ENCODE measurements at places on chromosomes 3 and 15.

DNA sequence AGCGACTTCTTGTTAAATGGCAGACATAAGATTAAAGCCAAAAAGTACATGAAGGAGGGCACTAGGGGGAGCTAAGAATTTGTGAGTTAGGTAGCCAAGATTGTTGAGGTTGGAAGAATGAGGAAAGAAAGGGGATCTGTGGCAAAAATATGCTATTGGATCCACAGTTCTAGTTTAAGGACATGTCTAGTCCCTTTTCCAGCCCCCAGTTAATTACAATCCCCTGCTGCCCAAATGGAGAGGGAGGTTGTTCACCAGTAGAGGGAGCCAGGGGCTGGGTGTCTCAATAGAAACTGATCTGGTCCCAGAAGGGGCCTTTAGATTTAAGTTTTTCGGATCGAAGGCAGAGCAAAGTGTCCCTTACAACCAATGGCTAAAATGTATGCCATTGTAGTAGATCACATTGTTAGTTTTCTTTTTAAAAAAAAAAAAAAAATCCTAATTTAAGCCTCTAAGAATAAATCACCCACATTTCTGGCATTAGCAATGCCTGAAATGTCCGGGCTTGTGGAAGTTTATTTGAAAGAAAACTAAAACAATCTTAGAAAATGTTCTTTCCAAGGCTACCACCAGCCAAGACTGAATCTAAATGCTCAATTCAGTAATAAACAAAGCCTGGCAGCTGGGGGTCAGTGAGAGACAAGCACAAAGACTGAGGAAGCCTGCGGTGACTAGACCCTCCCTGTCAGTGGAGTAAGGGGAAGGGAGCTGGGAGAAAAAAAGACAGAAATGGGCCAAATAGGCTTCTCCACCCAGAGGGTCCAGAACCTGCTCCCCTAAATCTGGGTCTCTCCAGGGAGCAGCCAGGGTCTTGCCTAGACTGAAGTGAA, 7.1 kb downstream of the COL8A1 start:
- peak; percentile 47 for DNase-seq

DNA sequence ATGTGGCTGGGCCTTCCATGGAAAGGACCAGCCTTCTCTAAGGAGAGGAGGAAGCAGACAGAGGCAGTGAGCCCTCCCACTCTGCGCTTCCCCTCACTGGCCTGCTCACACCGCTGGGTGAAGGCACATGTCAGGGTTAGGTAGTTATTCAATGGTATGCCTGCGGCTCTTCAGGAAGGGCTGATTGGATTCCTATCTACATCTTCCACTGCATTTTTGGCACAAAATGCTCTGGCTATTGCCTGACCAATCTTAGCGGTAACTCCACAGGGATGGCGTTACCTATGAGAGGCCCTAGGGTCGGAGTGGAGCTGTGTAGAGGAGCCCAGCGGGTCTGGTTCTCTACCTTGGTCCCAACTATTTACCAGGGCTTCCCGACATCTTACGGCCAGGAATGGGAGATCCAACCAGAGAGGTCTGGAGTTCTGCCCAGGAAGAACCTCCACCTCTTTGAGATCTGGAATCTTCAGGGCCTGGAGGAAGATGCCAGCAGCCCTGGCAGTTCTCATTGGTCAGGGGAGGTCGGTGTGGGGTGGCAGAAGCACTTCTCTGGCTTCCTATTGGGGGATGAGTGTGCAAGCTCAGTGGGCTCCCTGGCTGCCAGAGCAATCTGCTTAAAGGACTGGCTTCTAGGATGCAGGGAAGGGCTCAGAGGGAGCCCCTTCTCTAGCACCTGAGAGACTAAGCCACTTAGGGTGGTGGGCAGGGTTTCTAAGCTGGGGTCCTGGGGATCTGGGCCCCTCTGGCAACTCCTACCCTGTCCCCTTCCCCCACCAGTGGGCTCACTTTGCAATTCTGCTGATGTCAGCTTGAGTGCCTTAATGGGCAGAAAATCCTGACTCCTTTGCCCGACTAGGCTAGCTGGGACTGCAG, 24.3 kb downstream of the SNX33 start:
- DNase-seq, result no peak

- no peak for DNase-seq
Measured at GRCh38 chr3:14539742-14540491, at the start of gene GRIP2. Gene GRIP2 (minus strand): TSS chr3:14540342. CDS start chr3:14540308, 34 bp downstream.

DNA sequence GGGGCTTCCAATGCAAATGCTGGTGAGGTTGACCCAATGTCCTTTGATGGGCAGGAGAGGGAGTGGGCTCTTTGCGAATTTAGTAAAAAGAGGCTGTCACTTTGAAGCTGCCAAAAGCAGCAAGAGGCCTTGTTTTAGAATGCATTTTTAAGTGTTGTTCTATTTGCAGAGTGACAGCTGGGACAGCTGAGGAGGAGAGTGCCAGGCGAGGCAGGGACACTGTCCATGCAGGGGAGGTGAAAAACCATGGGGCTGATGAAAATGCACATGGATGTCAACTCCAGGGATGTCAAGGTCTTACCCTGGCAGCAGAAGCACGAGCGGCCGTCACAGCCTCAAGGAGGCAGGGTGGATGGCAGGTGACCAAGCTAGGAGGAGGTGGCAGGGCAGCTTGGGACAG, 279.8 kb downstream of the ADAMTS17 start:
- DNase-seq, result no peak

- DNase-seq, result no peak
Measured at GRCh38 chr3:192054881-192055280, 593.9 kb downstream of the PYDC2 start.

- no peak for DNase-seq
Measured at GRCh38 chr15:63605816-63606215, 8.6 kb downstream of the FBXL22 start.

All from NAMALWA (cell line).